Forelimb muscle (tissue), 1 donor: ENCODE measurements at places on chromosomes 4 and X. TPM values are rescaled to one million over a fixed set of nuclear protein-coding genes. Genes with fewer than 3 reads are reported as not detected.

GRCh38 chr4:109408711-109409110, 24.9 kb upstream of the SEC24B start:
- DNase-seq = no peak

GRCh38 chrX:13334491-13334890, 14.6 kb upstream of the ATXN3L start:
- no peak for DNase-seq

DNA sequence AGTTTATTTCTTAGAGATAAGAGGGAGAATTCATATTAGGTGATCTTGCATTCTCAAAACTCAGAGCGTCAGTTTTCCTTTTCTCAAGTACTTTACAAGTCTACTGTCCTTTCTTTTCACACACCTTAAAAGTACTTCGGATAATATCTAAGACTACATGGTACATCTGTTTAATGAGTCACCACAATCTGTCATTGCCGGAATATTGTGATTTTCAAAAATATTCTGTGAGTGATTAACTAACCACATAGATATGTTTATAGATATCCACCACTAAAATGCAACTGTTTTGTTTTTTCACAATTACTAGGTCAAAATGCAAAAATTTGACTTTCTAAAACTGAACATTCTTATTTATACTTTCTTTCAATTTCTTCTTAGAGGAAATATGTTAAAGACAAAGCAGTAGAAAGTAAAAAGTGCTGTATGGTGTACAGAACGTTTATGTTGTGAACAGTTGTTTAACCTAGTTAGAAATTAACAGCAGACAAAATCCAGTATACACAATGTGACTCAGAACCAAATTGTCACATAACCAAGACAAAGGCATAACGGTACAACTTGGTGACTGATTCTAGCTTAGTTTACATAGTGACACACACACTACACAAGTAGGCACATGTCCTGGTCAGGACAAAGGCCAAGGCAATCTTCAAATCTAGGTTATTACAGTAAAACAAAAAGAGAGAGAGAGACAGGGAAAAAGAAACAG, 482.9 kb downstream of the NAF1 start:
- DNase-seq = no peak

DNA sequence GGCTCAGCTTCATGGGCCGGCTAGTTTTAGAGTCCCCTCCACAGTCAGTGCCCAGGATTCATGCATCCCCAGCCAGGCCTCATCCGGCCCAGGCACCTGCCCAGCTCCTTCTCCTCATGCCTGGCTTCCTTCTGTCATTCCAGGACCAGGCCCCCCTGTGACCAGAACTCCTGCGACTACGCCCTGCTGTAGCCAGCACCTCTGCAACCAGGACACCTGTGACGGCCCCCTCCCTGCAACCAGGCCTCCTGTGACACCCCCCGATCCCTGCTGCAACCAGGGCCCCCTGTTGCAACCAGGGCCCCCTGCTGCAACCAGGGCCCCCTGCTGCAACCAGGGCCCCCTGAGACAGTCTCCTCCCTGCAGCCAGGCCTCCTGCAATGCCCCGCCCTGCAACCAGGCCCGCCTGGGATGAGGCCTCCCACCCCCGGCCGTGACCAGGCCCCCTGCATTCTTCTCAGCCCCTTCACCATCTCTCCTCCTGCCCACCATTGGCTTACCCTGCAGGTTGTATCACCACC, 46.8 kb downstream of the HTRA3 start:
- DNase-seq = no peak

GRCh38 chrX:133365871-133366611, 49.2 kb downstream of the GPC4 start:
- DNase-seq = no peak

- no peak for DNase-seq
Observed at GRCh38 chrX:44105228-44105913, 132.2 kb upstream of the NDP start.

GRCh38 chr4:76074468-76074867, at the start of gene ART3:
Gene ART3 (plus strand): TSS chr4:76074709. CDS start chr4:76075890, 1,181 bp downstream.
- DNase-seq = no peak

- no peak for DNase-seq
Observed at GRCh38 chr4:133129237-133129636, 19.9 kb upstream of the PCDH10 start.

DNA sequence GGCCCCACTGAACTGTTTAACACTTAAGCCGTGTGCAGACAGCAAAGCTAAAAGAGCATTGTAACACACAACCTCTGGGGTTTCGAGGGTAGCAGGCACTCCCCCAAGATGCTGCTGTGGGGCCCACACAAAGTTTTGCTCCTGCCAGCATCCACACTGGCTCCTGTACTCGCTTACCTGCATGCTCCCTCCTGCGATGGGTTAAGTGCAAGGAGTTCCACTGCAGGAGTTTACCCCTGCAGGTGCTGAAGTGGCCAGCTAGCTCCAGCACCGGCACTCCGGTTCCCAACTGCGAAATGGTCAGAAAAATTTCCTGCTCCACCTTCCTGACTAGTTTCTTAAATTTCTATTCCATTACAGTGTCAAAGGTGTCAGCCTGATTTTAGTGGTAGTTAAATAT, 443.5 kb downstream of the PCDH10 start:
- DNase-seq = no peak

- DNase-seq = no peak
Observed at GRCh38 chrX:129233786-129234185, 289.5 kb downstream of the SMARCA1 start.

GRCh38 chr4:158122501-158122900, 50.3 kb downstream of the GASK1B start:
- DNase-seq = no peak

- DNase-seq = no peak
Observed at GRCh38 chrX:130688360-130688759, 214.6 kb downstream of the ENOX2 start.

DNA sequence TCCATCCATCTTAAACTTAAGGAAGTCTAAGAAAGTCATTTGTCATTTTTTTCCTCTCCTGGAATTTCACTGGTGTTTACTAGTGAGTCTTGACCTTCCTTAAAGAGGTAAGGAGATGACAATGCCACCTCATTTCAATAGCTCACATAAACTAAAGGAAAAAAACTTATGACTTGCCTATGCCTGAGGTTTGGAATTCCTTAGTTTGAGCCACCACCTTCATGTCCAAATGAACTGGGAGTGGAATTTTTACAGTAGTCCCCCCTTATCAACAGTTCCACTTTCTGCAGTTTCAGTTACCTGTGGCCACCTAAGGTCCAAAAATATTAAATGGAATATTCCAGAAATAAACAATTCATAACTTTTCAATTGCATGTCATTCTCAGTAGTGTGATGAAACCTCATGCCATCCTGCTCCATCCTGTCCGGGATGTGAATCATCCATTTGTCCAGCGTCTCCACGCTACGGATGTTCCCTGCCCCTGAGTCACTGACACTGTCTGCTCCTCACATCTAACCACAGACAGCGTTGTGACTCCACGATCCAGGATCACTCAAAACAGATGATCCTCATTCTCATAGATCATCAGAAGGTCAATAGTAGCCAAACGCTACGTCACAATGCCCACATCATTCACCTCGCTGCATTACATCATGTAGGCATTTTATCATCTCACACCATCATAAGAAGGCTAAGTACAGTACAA, 177.4 kb downstream of the SH3KBP1 start:
- DNase-seq = no peak

- DNase-seq = no peak
Observed at GRCh38 chr4:47032405-47033106, 1.2 kb downstream of the GABRB1 start.

- DNase-seq = no peak
Observed at GRCh38 chrX:31024866-31025265, 47.0 kb downstream of the FTHL17 start.

DNA sequence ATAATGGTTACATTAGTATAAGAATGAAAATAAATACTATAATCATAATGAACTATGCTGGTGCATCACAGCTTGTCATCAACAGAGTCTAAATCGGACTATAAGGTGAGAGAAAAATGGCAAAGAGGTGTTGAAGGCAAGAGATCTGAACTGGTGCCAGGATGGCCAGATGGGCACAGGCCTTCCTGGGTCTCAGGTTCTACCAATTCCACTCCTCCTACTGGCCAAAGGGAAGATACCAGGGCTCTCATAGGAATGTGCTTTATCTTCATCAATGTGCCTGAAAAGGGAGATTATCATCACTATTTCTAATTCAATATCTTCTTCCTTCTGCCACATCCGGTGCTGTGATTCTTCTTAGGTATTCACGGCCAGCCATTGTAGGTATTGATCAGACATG, 107.6 kb downstream of the GASK1B start:
- DNase-seq = no peak

DNA sequence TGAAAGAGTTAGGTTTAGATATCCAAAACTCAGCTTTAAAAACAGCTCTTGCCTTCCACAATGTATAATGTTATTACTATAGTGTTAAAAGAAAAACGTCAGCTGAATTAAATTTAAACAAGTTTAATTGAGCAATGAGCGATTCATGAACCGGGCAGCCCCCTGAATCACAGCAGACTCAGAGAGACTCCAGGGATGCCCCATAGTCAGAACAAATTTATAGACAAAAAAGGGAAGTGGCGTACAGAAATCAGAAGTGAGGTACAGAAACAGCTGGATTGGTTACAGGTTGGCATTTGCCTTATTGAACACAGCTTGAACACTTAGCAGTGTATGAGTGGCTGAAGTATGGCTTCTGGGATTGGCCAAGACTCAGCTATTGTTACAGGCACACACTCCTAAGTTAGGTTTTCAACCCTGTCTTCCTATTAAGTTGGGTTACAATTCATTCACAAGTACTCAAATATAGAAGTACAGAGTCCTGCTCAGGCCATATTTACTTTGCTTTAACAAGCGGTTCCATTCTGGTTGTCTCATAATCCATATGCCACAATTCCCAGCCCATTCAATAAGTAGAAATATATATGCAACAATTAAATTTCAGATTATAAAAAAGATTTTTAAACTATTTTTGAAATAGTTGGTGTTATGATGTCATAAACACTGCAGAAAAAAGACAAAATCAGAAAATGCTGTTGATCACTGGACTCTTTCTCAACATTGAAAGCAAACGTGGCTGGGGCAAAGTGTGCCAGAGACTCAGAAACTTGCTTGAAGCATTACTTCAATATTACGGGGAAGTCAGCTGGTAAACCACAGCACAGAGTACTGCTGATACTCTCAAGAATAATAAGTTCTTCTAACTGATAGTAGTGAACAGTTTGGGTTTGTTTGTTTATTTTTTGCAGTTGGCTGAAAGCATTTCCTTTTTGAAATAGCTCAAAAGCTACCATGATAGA, 459.7 kb downstream of the RAB28 start:
- no peak for DNase-seq

DNA sequence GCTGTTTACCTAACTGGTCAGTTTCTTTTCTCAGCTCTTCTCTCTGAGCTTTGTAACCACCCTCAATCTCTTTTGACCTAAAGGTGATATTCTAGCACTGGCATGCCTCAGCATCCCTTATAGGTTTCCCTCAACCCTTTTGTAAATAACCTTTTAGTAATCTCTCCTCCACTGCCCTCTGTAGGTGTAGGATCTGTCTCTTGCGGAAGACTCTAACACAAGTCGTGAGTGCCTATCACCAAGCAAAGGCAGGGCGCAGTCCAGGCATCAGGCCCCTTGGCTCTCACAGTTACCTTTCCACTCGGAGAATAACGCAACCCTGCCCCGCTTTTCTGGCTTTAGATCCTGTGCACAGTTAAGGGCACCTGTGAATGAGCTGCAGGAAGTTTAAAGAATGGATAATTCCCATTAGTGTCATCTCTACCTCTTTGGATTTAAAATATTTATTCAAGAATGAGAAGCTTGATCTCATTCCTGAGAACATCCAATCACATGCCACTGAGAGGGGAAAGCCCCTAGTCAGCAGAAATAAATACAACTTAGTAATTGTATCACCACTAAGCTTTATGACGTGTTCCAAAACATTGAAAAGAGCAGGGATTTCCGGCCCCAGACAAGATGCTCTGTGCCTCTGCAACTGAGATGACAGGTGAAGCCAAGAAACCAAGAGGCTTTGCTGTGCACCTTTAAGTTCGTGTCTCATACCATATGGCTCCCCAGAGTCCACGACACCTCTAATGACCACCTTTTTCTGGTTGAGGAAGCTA, 58.8 kb downstream of the SPINK2 start:
- no peak for DNase-seq

DNA sequence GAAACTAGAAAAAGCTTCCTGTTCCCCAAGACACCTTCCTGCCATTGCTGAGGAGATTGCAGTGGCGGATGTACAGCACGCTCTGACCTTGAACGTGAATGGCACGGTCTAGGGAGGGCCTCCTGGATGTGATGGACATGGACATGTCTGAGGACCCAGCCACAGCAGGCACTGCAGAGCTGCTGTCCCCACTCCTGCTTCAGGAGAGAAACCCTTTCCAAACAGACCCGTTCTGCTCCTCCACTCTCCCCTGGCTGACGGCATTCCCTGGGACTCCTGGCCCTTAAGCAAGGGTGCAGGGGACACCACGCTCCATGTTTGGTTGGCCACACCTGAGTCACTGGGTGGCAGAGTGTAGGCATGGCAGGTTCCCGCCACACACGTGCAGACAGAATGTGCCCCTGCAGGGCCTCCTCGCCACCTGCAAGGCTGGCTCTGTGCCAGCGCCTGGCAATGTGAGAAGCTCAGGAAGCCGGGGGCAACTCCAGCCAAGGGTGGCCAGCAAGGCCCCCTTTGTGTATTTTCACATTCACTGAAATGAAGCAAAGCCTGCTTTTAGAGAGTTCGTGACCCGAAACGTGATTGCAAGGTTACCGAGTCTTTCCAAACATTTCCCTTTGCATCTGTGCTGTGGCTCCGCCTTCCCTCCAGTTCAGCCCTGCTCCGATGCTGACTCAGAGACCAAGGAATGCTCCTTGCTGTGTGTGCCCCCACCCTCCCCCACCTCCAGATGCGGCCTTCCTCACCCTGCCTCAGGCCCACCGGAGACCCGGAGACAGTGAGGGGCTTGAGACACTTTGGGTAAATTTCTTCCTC, 46.1 kb downstream of the HTRA3 start:
- no peak for DNase-seq

DNA sequence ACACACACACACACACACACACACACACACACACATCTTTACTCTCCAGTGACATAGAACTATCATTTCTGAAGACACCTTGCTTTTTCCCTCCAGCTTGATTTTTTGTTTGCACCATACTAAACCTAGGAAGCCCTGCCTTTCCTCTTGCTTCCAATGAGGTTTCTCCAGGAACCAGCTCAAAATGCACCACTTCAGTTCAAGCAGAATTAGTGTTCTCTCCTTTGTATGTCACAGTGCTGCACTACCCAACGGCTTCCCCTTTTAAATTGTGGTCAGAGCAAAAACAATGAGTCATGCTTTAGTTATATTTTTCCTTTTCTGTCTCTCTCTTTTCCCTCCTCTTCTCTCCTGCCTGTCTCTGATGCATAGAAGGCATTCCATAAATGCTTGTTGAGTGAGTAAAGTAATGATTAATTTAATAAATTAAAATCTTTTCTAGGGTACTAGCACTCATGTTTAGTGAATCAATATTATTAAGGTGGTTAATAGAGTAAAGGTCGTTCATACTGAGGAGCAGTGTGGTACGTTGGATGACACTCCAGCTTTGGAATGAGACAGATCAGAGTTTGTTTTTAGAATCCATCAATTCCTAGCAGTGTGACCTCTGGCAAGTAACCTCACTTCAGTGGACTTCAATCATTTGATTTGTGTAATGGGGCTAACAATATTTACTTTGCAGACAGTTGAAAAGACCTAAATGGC, 5.9 kb downstream of the RTL3 start:
- no peak for DNase-seq

GRCh38 chrX:70806081-70806480, 102.4 kb downstream of the TEX11 start:
- no peak for DNase-seq

The OPHN1 gene
- 16.3 TPM for polyA plus RNA-seq

The ADGRG2 gene
- polyA plus RNA-seq = 5.9 TPM

The PSMD10 gene
- polyA plus RNA-seq = 49.0 TPM

The SHROOM3 gene
- polyA plus RNA-seq = 19.0 TPM

The XKRX gene
- polyA plus RNA-seq = 0.05 TPM

The NAP1L3 gene
- polyA plus RNA-seq = 6.1 TPM

The ATP11C gene
- polyA plus RNA-seq = 11.5 TPM

The NMU gene
- 1.7 TPM for polyA plus RNA-seq
